ENCODE measurements at places on chromosomes 5 and 9.

DNA sequence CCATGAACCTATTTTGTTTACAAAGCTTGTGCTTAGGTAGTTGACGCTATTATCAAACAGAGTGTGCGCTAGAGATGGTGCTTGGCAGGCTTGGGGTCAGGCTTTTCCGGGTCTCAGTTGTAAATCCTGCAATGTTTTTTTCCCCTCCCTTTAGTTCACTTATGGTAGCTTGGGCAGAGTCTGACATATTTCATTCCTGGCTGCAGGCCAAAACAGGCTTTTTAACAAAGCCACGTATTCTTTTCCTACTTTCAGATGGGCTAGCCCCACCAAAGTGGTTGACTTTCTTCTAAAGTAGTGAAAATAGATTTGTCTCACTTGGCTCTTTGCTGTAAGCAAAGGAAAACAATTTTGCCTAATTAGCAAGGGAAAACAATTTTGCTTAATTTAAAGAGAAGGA is 58.0 kb upstream of the FBN2 start:
- no peak for DNase-seq

DNA sequence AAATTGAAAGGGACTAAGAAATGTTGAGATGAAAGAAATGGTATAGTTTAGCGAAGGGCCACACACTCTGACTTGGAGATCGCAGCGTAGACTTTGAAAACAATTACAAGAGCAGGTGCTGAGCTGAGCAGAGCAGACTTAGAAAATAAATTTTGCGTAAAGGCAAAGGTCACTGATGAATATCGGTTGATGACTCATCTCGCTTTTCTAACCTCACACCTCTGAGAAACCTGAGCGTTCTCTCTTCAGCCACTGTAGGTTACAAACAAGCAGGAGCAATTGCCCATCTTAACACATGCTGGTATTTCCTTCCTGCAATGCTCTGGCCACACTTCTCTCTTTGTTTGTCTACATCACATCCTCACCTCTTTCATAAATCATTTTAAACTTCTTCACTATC is 190.6 kb upstream of the C9orf72 start:
- no peak for DNase-seq

GRCh38 chr5:134227776-134228175 is 1.9 kb upstream of the PPP2CA start:
- no peak for DNase-seq

DNA sequence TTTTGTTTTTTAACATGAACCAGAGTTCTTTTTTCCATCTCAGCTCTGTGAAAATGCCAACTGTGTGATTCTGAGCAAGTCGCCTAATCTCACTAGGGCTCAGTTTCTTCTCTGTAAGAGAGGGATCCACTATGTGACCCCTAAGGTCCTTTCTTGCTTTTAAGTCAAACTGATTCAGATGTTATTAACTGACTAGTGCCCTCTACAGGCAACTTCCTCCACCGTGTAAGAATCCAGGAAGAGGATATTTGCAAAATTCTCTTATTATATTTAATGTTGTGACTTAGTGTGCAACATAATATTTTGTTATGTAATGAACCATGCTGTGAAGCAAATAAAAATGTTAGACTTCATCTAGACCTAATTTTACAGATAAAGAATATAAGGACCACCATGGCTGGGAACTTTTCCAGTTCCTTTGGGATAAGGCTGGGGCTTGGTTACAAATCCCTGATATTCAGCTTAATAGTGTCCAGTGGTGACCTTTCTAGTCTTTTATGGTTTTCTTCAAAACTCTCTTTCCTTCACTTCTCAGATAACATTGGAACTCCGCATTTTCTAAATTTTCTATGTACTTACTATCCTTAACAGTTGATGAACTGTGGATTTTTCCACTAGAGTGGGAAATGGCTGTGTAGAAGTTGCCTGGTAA is 244.7 kb downstream of the PIK3R1 start:
- DNase-seq = no peak

GRCh38 chr9:6901180-6901579 is 143.4 kb downstream of the KDM4C start:
- DNase-seq = no peak

- no peak for DNase-seq
These were observed 32.2 kb upstream of the ROPN1L start for GRCh38 chr5:10409504-10409903.

DNA sequence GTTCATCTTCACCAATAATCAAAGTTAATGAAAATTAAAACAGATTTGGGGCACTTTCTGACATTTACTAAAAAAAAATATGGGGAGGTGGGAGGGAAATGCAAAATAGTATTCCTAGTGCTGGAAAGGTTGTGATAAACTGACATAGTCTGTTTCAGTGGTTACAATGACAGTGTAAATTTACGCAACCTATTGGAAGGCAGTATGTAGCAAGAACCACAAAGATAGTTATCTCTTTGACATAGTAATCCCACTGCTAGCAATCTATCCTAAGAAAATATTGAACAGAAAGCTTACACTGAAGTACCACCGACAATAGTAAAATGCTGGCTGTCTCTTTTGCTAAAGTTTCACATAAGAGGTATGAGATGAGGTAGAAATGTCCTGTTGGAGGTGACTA is 15.1 kb upstream of the EPB41L4B start:
- no peak for DNase-seq

DNA sequence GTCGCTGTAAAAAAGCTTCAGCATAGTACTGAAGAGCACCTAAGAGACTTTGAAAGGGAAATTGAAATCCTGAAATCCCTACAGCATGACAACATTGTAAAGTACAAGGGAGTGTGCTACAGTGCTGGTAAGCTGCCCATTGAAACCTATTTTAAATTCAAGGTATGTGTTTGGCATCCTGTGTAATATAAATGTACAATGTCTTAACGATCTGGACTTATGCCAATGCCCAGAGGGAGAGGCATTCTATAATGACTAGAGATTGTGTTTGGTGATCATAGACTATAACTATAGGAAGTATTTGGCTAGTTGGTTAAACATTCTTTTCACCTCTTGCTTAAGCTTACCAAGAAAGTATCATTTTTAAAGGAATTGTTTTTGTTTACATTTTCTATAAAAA is 95.7 kb downstream of the INSL6 start:
- DNase-seq = no peak

- no peak for DNase-seq
These were observed 1.1 kb upstream of the TCF7 start for GRCh38 chr5:134113363-134113889.

All from activated CD4-positive, CD25-positive, alpha-beta regulatory T cell treated with anti-CD3 and anti-CD28 coated beads, Interleukin-2, amount 50 U/mL, for 72 hours (primary cell).